Fibroblast of skin of left biceps (primary cell): ENCODE measurements at places on chromosomes 11 and 22.

- DNase-seq = no peak
Measured at GRCh38 chr11:62962391-62962790, 22.4 kb downstream of the SLC22A6 start.

- no peak for DNase-seq
Measured at GRCh38 chr11:110455718-110456117, 26.0 kb downstream of the FDX1 start.

DNA sequence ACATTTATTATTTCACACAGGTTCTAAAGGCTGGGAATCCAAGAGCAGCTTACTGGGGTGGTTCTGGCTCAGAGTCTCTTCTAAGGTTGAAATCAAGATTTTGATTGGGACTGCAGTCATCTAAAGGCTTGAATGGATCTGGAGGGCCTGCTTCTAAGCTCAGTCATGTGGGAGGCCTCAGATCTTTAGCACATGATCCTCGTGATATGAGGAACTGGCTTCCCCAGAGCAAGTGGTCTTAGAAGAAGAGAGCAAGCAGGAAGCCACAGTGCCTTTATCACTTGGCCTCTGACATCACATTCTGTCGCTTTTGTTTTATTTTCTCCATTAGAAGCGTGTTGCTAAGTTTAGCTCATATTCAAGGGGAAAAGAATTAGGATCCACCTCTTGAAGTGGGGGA is 88.9 kb downstream of the ARFGAP2 start:
- no peak for DNase-seq

DNA sequence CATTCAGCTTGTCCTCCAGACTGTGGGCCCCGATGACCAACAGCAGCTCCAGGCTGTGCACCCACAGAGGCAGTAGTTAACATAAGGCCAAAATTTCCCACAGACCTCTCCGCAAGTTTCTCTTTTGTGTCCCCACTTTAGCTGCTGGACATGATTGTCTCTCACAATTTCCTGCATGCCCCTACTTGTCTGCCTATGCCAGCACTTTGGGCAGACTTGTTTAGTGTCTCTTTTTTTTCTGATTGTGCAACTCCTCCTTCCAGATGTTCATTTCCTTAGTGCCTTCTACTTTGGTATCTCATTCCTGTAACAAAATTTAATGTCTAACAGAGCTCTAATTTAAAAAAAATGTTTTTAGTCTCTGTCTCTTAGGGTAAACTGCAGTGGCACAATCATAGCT is 23.8 kb upstream of the SCN3B start:
- DNase-seq = no peak

DNA sequence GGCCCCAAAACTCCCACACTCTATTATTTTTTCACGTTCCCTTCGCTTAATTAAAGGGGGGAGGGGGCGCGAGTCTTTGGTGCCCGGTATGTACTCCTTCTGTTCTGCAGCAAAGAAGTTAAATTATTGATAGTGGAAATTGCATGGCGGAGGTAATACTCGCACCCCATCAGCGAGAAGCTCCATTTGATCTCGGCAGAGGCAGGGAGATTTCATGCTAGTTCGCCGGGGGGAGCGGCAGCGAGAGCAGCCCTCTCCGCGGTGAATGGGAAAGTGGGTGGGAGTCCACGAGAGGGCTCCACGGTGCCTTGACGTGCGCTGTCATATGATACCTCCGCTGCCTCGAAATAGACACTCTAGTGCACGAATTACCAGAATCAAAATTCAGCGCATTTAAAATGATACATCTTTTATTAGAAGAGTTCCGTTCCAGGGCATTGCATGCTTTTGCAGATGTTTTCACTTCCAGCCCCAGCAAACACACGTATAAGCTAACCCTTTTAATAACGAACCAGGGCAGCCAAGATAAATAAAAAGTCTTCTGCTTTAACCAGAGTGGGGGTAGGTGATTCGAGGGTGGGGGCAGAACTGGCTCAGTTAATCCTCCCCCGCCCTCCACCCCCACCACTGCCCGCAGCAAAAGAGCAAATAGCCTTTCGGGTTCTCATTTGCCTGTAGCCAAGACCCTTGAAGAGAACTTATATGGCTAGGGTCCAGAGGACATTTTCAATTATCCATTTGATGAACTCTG is 1.3 kb upstream of the BDNF start:
- DNase-seq = peak; percentile 59

GRCh38 chr11:14625586-14626205 is 17.9 kb upstream of the PDE3B start:
- DNase-seq = no peak

GRCh38 chr11:35619116-35619854 is 1.0 kb downstream of the FJX1 start:
- DNase-seq = no peak

DNA sequence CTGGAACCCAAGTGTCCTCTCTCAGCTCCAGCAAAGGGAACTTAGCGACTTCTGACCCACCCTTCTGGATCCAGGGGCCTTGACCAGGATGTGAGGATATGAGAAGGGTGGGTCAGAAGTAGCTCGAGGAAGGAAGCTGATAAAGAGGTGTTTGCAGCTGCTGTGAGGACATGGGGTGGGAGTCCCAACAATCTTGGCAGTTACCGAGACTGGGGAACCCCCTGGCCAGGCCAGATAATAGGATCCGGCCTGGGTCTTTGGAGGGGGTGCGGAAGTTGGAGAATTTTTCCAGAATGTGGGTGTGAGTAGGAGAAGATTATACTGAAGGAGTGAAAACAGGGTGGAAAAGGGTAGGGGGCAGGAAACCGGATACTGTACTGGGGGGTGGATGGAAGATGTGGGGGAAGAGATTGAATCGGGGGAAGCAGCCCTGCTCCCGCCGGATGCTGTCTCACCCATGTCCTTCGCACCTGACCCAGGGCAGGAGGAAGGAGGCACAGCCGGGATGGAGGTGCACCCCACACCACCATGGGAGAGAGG is 2.8 kb upstream of the MCAM start:
- DNase-seq = no peak

DNA sequence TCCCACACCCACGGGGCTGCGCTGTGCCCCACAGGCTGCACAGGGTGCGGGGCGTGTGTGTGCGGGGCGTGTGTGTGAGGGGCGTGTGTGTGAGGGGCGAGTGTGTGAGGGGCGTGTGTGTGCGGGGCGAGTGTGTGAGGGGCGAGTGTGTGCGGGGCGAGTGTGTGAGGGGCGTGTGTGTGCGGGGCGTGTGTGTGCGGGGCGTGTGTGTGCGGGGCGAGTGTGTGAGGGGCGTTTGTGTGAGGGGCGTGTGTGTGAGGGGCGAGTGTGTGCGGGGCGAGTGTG is 86.7 kb downstream of the WNT7B start:
- no peak for DNase-seq

GRCh38 chr22:22711532-22711913 is 67.1 kb downstream of the GGTLC2 start:
- DNase-seq = no peak

DNA sequence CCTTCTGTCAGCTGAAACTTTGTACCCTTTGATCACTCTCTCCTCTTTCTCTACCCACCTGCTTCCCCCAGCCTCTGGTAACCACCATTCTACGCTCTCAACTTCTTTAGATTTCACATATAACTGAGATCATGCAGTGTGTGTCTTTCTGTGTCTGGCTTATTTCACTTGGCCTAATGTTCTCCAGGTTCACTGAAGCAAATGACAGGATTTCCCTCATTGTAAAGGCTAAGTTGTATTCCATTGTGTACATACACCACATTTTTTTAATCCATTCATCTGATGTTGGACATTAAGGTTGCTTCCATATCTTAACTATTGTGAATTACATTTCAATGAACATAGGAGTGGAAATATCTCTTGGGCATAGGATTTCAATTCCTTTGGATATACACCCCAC is 207.6 kb downstream of the MIAT start:
- no peak for DNase-seq
